Type B pancreatic cell (in vitro differentiated cells): ENCODE measurements at places on chromosomes 3 and 15. TPM values are rescaled to one million over a fixed set of nuclear protein-coding genes. Genes with fewer than 3 reads are reported as not detected.

RAB7A gene
- total RNA-seq, result 157 and 216 TPM in 2 replicates

SLC27A2 gene
- 5.9 and 12.0 TPM in 2 replicates for total RNA-seq

SYNPR gene
- total RNA-seq, result 0.55 and 2.3 TPM in 2 replicates

GHSR gene
- total RNA-seq, result not detected in 2 replicates

GUCA1C gene
- not detected in 2 replicates for total RNA-seq

GRCh38 chr3:13174011-13174802, 101.0 kb upstream of the IQSEC1 start:
- no peaks in the 10 kb centered on the region for H3K4me1 ChIP-seq
- no peaks in the 10 kb centered on the region for H3K27me3 ChIP-seq
- DNase-seq, result no peak
- H3K36me3 ChIP-seq, result no peaks in the 10 kb centered on the region
- H3K27ac ChIP-seq, result no peak overlapping the region

DNA sequence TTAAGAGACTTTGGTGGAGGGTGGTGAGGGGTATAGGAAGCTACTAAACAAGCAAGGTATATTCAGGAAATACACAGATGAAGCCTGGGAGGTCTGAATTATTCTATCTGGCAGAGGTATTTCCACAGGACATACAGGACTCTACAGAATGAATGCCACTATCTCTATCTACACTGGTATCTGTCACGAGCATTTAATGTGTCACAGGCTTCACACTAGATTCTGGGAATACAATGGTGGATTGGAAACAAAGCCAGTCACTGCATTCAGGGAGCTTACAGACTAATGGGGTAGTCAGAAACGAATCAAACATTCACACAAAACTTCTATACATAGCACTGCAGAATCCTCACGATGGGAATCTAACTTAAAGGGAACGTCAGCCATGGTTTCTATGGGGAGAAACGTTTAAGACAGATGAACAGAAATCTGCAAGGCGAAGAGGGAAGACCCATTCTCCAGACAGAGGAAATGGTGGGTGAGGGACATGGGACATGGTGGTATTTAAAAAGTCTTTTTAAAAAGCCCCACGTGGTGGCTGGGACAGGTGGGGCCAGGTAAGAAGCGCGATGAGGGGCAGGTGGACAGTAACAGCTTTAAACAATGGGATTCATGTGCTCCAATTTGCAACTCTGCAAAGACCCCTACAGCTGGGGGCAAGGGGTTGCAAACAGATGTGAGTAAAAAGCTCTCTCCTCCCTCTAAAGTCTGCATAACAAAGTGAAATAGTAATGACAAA, 16.5 kb downstream of the LRIG1 start:
- peaks cover 7% of the 10 kb centered on the region for H3K27me3 ChIP-seq
- peaks cover 57% of the 10 kb centered on the region for H3K4me1 ChIP-seq
- no peak overlapping the region for H3K27ac ChIP-seq
- no peak for DNase-seq

- H3K4me1 ChIP-seq, result peaks cover 30% of the 10 kb centered on the region
- no peaks in the 10 kb centered on the region for H3K36me3 ChIP-seq
- peak; percentile 11 for DNase-seq
- H3K4me3 ChIP-seq, result no peak overlapping the region
- peak overlapping the region; percentile 93 for H3K27ac ChIP-seq
Observed at GRCh38 chr15:79169526-79170133, 79.0 kb upstream of the RASGRF1 start.

GRCh38 chr15:79090487-79091203, at the start of gene RASGRF1:
Gene RASGRF1 (minus strand): TSS chr15:79090780. CDS start chr15:79090498, 282 bp downstream.
- no peaks in the 10 kb centered on the region for H3K36me3 ChIP-seq
- H3K4me3 ChIP-seq, result peak within 1 kb of the TSS; percentile 87
- DNase-seq, result peak; percentile 67
- H3K27me3 ChIP-seq, result peaks cover 90% of the 10 kb centered on the region

DNA sequence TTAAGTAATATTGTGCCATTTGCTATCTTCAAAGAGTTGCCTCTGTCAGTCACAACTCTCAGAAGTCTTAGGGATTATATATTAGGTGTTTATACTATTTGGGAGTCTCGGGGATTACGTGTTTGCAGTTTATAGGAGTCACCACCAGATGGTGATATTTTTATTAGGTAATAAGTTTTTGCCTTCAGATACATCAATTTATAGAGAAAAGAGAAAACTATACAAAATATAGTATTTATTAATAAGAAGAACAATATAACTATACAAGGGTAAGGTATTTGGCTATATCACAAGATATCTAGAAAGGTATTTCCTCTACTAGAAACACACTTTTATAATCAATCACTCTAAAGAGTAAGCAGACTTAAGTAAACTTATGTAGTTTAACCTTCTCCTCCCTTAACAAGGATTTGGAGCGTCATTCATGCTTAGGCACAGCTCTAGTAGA, 10.7 kb upstream of the DHX36 start:
- no peaks in the 10 kb centered on the region for H3K27me3 ChIP-seq
- H3K27ac ChIP-seq, result no peak overlapping the region
- H3K36me3 ChIP-seq, result no peaks in the 10 kb centered on the region
- H3K4me3 ChIP-seq, result no peak overlapping the region
- no peaks in the 10 kb centered on the region for H3K4me1 ChIP-seq

DNA sequence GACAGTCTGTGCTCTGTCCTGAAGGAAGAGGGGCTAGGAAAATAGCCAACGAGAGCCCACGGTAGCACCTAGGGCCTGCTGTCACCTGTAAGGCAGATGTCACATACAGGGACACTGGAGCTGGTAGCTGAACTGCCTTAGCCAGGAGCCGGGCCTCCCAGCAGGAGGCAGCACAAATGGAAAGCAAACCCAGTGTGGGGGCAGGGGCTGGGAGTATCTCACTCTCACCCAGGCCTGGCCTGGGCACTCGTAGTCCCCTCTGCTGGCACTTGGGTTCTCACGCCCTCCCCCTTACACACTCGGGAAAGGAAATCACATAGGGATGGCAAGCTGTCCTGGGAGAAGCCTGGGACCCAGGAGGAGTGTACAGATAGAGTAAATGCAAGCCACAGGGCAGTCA, 173.1 kb upstream of the CHRNA7 start:
- H3K27ac ChIP-seq, result no peak overlapping the region
- no peaks in the 10 kb centered on the region for H3K4me1 ChIP-seq
- H3K27me3 ChIP-seq, result no peaks in the 10 kb centered on the region

DNA sequence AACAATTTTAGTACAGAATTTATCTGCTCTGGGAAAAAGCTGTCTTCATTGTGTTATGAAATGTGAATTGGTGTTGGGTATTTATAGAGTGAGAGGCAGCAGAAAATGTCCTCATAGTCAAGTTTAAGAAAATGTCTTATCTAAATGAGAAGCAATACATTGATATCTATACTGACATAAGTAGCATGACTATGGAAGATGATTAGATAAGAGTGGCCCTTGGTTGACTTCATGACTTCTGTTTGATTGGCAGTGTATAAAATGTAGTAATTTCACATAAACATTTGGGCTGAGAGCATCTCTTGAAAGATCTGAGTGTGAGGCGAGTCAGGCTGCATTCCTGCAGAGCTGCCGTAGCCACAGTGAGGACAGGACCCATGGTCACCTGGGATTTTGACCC, 19.4 kb downstream of the MCTP2 start:
- DNase-seq, result no peak
- no peaks in the 10 kb centered on the region for H3K36me3 ChIP-seq
- H3K27ac ChIP-seq, result no peak overlapping the region
- H3K4me3 ChIP-seq, result no peak overlapping the region
- no peaks in the 10 kb centered on the region for H3K27me3 ChIP-seq

GRCh38 chr15:96360581-96361308, 30.2 kb downstream of the NR2F2 start:
- H3K4me3 ChIP-seq, result peak overlapping the region; percentile 83
- peak; percentile 66 for DNase-seq
- peaks cover 93% of the 10 kb centered on the region for H3K27me3 ChIP-seq
- peaks cover 46% of the 10 kb centered on the region for H3K4me1 ChIP-seq
- H3K27ac ChIP-seq, result peak overlapping the region; percentile 39
- H3K36me3 ChIP-seq, result peaks cover 3% of the 10 kb centered on the region

DNA sequence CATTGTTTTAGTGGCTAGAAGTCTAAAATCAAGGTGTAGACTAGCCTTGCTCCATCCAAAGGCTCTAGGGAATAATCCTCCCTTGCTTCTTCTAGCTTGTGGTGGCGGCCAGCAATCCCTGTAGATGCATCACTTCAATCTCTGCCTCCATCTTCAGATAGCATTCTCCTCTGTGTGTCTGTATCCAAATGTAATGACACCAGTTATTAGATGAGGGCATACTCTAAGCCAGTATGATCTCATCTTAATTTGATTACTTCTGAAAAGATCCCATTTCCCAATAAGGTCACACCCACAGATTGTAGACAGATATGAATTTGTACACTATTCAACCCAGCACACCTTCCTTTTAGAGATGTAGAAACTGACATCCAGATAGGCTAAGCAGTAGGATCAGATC, 334.5 kb upstream of the KCNMB2 start:
- no peaks in the 10 kb centered on the region for H3K36me3 ChIP-seq
- peaks cover 25% of the 10 kb centered on the region for H3K4me1 ChIP-seq
- no peaks in the 10 kb centered on the region for H3K27me3 ChIP-seq
- H3K27ac ChIP-seq, result no peak overlapping the region
- no peak overlapping the region for H3K4me3 ChIP-seq
- DNase-seq, result no peak
